ENCODE measurements at places on chromosomes 3 and 15.
A peak's percentile ranks its signal among the peaks of the same experiment; 100 is the strongest.

DNA sequence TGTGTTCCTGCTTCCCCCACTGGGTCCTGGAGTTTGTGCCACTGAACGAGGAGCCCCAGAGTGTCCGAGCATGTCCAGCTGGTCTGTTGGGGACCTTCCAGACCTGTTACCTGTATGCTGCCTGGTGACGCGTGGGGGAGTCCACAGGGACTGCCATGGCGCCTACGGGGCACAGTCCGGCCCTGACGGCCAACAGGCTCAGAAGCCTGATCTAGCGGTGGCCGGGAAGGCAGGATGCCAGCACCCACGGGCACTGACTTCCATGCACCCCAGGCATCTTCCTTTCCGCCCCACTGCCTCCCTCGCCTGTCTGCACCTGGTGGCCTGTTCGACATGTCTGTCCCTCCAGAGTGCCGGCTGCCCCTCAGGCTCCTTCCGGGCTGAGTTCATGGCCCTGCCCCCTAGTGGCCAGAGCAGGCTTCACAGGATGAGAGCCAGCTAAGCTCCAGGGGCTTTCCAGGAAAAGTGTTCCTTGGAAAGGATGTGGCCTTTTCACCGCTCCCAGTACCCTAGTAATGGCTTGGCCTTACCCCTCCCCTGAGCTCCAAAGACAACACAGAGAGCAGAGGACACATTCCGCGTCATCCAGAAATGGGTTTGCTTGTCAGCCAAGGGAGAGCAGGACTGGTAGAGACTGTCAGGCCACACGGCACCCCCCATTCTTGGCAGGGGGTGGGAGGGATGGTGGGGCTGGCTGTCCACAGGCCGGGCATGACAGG, 35.7 kb downstream of the NGRN start:
- peak; percentile 30 for DNase-seq

- no peak for DNase-seq
Observed at GRCh38 chr3:129577366-129577765, 29.1 kb downstream of the PLXND1 start.

GRCh38 chr3:194756791-194757325, 71.2 kb downstream of the FAM43A start:
- DNase-seq = no peak

- no peak for DNase-seq
Observed at GRCh38 chr3:101259485-101260341, 60.7 kb downstream of the IMPG2 start.

- DNase-seq = no peak
Observed at GRCh38 chr15:77285057-77285997, 134.6 kb downstream of the PEAK1 start.

DNA sequence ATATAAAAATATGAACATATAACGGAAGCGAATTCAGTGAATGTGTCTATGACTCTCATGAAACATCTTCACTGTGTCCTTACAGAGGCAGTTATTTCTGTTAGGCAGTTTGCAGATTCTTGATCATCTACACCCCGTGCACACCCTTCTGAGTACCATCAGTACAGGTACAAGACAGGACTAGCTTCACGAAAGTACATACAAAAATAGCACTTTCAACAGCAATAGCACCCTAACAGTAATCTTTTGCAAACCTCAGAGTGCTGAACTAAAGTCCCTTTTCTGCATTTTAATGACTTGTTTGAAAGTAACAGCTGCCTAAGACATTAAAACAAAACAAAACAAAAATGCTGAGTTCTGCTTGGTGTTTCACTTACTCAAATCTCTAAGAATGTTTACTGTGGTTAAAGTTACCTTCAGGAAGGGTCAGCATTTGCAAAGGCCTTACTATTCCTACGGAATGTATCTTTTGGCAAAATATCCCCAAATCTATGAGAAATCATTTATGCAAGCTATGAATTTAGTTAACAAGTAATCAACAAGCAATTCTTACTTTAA, 104.1 kb downstream of the CNTN3 start:
- no peak for DNase-seq

All from stimulated activated CD4-positive, alpha-beta T cell treated with anti-CD3 and anti-CD28 coated beads, TNF-alpha, amount 100 ng/mL, for 4 hours (primary cell).